ENCODE measurements at places on chromosomes 1 and 21.

DNA sequence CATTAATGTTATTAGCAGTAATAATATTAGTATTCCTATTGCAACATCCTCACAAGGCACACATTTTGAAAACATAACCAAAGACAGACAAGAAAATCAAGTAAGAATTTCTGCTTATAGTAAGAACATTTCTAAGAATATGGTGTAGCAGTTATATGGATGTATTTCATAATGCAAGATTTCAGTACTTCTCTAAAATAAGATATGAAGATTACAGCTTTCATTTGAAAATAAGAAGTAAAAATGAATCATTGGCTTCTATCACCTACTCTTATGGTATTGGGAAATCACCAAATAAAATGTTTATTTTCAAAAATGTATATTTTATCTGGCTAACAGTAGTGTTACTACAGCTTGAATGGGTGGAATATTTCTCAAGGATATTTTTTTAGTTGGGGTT, 103.8 kb upstream of the USP25 start:
- no peak for DNase-seq

DNA sequence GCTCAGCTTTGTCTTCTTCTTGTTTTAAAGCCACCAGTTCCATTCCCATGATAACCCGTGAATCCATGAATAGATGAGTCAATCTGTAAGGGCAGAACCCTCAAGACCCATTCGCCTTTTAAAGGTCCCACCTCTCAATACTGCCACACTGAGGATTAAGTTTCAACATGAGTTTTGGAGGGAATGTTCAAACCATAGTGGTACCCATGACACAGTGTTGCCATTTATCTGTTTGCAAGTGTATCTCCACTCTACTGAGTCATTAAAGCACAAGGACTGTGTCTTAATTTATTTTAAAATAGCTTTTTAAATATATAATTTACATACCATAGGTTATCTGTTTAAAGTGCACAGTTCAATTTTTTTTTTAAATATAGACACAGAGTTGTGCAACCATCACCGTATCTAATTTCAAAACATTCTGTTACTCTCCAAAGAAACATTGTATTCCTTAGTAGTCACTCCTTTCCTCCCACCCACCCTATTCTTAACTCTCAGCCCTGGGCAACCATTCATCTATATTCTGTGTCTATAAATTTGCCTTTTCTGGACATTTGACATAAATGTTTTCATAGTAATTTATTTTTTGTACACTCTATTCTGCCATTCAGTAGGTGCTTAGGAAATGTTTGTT, 4.8 kb upstream of the IL24 start:
- DNase-seq, result no peak

GRCh38 chr1:242224461-242224860, 225.6 kb upstream of the MAP1LC3C start:
- DNase-seq, result no peak

DNA sequence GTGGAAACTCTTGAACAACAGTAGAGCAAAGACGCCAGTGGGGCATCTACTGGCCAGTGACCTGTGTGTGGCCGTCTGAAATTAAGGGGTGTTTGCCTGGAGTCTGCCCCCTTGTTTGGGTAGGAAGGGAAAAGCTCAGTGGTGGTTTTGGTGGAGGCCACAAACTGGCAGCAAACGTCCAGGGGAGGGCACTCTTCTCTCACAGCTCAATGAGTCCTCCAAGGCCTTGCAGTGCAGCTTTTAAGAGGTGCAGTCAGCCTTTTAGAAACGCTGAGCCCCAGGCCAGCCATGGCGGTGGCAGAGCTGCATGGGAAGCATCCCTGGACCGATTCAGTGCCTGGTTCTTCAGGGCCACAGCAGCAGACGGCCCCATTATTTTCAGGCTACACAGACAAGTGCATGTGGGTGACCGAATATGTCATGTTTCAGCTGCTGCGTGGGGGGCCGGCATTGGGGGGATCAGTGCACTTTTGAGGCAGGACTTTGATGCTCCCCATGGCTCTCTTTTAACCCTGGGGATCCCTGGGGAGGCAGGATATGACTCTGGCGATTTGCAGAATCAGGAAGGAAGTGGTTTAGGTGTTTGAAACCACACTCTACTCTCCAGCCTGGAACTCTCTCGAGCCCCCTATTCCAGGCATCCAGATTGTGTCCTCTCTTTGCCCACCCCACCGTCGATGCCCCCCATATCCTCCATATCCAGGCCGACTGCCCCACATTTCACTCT, 414.0 kb downstream of the PRDM2 start:
- peak; percentile 20 for DNase-seq

DNA sequence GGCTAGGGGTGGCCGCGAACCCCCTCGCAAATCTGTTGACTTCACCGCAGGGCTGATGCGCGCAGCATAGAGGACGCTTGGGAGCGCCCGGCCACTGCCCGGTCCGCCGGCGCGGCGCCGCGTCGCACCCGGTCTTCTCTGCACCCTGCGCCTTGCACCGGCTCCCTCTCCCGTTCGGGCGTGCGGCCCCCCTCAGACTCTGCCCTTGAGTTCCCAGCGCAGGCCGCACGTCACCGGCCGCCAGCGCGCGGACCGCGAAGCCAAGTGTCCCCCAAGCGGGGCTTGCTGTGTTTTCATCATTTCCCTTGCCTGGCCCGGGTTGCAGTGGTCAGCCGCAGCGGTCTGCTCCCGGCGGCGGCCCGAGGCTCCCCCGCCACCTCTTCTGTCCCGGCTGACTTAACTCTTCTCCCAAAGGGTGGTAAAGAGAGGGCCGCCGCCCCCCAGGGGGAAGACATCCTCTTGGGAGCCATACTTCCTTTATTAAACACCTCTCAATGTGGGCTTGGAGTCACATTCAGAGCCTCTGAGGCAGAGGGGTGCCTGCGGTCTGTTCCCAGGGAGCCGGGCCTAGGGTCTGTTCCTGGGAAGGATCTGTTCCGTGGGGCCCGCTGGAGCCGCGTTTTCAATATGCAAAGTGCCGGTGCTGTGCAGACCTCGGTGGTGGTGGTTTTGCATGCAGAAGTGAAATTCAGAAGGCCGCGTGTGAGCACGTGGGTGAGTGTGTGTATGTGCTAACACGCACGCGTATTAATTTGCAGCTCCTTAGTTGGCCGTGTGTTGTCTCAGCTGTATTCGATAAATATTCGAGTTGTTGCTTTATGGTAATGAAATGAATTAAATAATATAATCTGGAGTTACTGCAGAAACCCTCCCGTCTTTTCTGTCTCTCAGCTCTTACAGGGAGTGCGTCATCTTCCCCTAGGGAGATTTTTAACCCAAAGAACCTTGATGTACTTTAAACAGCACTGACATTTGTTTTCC, 17.6 kb downstream of the PBX1 start:
- DNase-seq, result peak; percentile 18

DNA sequence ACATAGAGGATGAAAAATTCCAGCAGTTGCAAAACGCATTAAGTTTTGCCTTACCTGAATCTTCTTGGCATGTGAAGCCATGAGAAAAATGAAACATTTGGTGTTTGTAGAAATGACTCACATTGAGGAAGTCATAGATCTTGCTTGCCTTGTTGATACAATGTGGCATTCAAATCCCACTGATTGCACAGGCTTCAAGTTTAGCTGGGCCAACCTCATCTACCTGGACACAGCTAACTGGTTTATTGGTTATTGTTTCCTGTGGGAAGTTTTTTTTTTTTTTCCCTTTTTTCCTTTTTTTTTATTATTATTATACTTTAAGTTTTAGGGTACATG, 168.9 kb upstream of the C21orf91 start:
- no peak for DNase-seq

Data from heart right ventricle (tissue), 16 donors.